Progenitor cell of endocrine pancreas (in vitro differentiated cells): ENCODE measurements at places on chromosomes 4 and X.

GRCh38 chr4:94339779-94340178, 2.9 kb downstream of the HPGDS start:
- no peak for DNase-seq

DNA sequence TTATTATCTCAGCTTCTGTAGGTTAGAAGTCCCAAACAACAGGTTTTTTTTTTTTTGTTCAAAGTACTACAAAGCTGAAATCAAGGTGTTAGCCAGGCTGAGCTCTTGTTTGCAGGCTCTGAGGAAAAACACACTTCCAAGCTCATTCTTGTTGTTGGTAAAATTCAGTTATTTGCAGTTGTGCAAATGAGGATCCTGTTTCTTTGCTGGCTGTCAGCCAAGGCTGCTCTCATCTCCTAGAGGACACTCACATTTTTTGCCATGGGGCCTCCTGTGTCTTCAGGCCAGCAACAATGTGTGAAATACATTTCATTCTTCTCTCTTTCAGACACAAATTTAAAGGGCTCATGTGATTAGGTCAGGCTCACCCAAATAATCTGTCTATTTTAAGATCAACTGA, 60.3 kb upstream of the HSD17B10 start:
- no peak for DNase-seq

DNA sequence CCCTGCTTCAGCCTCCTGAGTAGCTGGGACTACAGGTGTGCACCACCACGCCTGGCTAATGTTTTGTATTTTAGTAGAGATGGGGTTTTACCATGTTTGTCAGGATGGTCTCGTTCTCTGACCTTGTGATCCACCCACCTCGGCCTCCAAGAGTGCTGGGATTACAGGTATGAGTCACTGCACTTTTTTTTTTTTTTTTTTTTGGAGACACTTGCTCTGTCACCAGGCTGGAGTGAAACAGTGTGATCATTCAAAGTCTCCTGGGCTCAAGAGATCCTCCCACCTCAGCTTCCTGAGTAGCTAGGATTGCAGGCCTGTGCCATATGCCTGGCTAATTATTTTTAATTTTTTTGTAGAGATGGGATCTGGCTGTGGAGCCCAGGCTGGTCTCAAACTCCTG, 338.8 kb downstream of the PPP3CA start:
- DNase-seq, result no peak

GRCh38 chr4:158322109-158322508, 111.8 kb downstream of the TMEM144 start:
- no peak for DNase-seq

GRCh38 chr4:34412911-34413310, 1831.4 kb downstream of the ARAP2 start:
- no peak for DNase-seq

DNA sequence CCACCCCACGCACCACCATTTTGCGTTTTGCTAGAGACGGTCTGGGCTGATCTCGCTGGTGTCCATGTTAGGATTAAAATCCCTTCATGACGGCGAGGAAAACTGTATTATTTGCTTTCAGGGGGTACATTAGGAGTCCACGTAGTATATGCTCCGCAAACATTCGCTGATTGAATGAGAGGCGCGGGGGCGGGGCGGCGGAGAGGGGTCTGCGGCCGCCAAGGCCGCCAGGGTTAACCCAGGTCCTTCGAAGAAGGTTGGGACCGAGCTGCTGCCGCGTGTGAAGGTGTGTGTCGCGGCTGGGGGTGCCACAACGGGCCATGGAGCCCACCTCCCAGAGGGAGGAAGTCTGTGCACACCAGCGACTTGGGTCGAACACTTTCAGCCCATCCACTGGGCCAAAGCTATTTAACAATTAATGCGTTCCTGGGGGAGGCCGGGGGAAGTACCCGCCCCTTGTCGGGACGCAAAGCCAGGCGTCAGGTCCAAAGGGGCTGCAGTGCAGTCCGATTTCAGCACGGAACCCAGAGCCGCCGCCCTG, 6.4 kb upstream of the PITX2 start:
- DNase-seq, result no peak

- no peak for DNase-seq
Observed at GRCh38 chrX:106672527-106672926, 54.0 kb upstream of the RNF128 start.

GRCh38 chr4:157220371-157220881, at the start of gene GRIA2:
Gene GRIA2, plus strand, starts transcription at chr4:157220728. Its CDS starts 315 bp downstream, at chr4:157221043.
- peak; percentile 87 for DNase-seq
